ENCODE measurements at places on chromosomes 7 and 10. TPM values are rescaled to one million over a fixed set of nuclear protein-coding genes. Genes with fewer than 3 reads are reported as not detected.

GRCh38 chr7:11615174-11615573, 216.8 kb downstream of the THSD7A start:
- no peak overlapping the region for H3K27ac ChIP-seq
- H3K4me3 ChIP-seq, result no peak overlapping the region
- no peaks in the 10 kb centered on the region for H3K4me1 ChIP-seq
- no peak for DNase-seq

GRCh38 chr10:77664696-77665095, 27.1 kb upstream of the KCNMA1 start:
- H3K27ac ChIP-seq, result no peak overlapping the region
- H3K36me3 ChIP-seq, result no peaks in the 10 kb centered on the region
- DNase-seq, result no peak
- H3K27me3 ChIP-seq, result peaks cover 26% of the 10 kb centered on the region
- peaks cover 6% of the 10 kb centered on the region for H3K4me1 ChIP-seq

TNKS2 gene
- 61.5 TPM for total RNA-seq

CDK13 gene
- 109 TPM for total RNA-seq

GRCh38 chr10:119608316-119609155, 11.8 kb upstream of the TIAL1 start:
- DNase-seq, result no peak
- H3K4me1 ChIP-seq, result no peaks in the 10 kb centered on the region
- no peaks in the 10 kb centered on the region for H3K27me3 ChIP-seq
- no peaks in the 10 kb centered on the region for H3K36me3 ChIP-seq

- H3K4me3 ChIP-seq, result no peak overlapping the region
- peaks cover 7% of the 10 kb centered on the region for H3K4me1 ChIP-seq
- DNase-seq, result no peak
- no peaks in the 10 kb centered on the region for H3K36me3 ChIP-seq
Observed at GRCh38 chr7:111529507-111530355, 32.6 kb downstream of the IMMP2L start.

HIPK2 gene
- 13.3 TPM for total RNA-seq

- no peaks in the 10 kb centered on the region for H3K27me3 ChIP-seq
- no peak overlapping the region for H3K27ac ChIP-seq
- no peaks in the 10 kb centered on the region for H3K36me3 ChIP-seq
- H3K4me1 ChIP-seq, result no peaks in the 10 kb centered on the region
Observed at GRCh38 chr10:104521901-104522694, 119.0 kb upstream of the SORCS3 start.

DNA sequence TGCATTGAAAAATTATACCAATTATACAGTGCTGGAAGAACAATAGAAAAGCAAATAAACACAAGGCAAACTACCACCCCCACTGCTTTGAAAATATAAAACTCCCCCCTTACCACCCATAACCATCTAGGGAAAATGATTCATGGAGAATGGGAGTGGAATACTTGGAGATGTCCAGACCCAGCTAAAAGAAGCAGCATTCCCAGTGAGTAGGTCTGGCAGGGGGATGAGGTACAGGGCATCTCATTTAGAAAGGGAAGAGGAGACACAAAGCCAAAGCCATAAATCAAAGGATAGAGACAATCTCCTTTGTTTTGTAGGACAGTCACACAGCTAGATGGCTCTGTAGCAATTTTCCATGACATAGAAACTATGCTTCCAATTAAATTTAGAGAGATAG, 36.0 kb upstream of the DGKI start:
- peaks cover 73% of the 10 kb centered on the region for H3K36me3 ChIP-seq
- H3K4me3 ChIP-seq, result peak overlapping the region; percentile 29

GRCh38 chr10:5484205-5484604, 15.2 kb downstream of the CALML5 start:
- H3K4me3 ChIP-seq, result no peak overlapping the region
- peak; percentile 92 for DNase-seq
- no peak overlapping the region for H3K27ac ChIP-seq
- no peaks in the 10 kb centered on the region for H3K36me3 ChIP-seq
- H3K4me1 ChIP-seq, result no peaks in the 10 kb centered on the region
- no peaks in the 10 kb centered on the region for H3K27me3 ChIP-seq

GTF2I gene
- 153 TPM for total RNA-seq

DNA sequence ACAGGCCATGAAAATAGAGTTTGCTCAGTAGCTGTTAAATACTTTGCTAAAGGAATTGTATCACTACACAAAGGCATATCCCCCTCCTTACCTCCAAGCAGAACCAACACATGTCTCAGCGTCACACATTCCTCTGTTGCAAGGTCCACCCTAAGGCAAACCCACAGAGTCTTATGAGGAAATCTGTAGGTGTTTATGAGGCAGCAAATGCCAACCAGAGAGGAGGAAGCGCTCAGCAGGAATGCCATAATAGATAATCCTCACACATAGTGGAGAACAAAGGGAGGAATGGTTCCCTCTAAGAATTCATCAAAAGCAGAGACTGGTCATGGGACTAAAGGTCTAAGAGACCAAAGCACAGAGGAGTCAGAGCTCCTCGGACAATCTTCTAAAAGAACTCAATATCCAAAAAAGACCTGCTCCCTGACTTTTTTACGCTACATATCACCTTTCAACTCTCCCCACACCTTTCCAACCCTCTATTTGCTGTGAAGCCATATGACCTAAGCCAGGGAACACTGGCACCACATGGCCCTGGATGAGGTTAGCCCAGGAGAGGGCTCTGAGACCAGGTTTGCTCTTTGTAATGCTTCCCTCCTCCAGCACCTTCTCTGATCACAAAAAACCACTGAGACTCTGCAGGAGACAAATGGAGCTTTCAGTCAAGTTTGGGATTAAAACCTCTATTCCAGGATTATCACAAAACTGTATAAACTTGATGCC, 7.3 kb downstream of the SLC25A13 start:
- DNase-seq, result no peak
- H3K4me1 ChIP-seq, result no peaks in the 10 kb centered on the region
- H3K4me3 ChIP-seq, result no peak overlapping the region

- H3K27me3 ChIP-seq, result no peaks in the 10 kb centered on the region
- no peaks in the 10 kb centered on the region for H3K4me1 ChIP-seq
- DNase-seq, result no peak
- H3K27ac ChIP-seq, result no peak overlapping the region
Observed at GRCh38 chr7:36338256-36338655, 51.4 kb upstream of the ANLN start.

GRCh38 chr7:101557421-101557820, 71.7 kb downstream of the MYL10 start:
- H3K27me3 ChIP-seq, result peaks cover 15% of the 10 kb centered on the region
- no peak for DNase-seq
- no peak overlapping the region for H3K27ac ChIP-seq
- no peaks in the 10 kb centered on the region for H3K36me3 ChIP-seq
- H3K4me3 ChIP-seq, result no peak overlapping the region
- no peaks in the 10 kb centered on the region for H3K4me1 ChIP-seq

COL13A1 gene
- 1.8 TPM for total RNA-seq

- no peak overlapping the region for H3K27ac ChIP-seq
- no peak for DNase-seq
- H3K4me3 ChIP-seq, result no peak overlapping the region
- H3K27me3 ChIP-seq, result peaks cover 24% of the 10 kb centered on the region
- H3K36me3 ChIP-seq, result no peaks in the 10 kb centered on the region
Observed at GRCh38 chr10:49656845-49657493, 22.5 kb upstream of the C10orf53 start.

GRCh38 chr10:119393845-119394244, 148.7 kb downstream of the RGS10 start:
- DNase-seq, result no peak
- no peak overlapping the region for H3K4me3 ChIP-seq
- no peak overlapping the region for H3K27ac ChIP-seq
- H3K4me1 ChIP-seq, result peaks cover 8% of the 10 kb centered on the region
- H3K27me3 ChIP-seq, result no peaks in the 10 kb centered on the region
- H3K36me3 ChIP-seq, result no peaks in the 10 kb centered on the region

- peaks cover 3% of the 10 kb centered on the region for H3K36me3 ChIP-seq
- H3K4me1 ChIP-seq, result peaks cover 11% of the 10 kb centered on the region
- DNase-seq, result peak; percentile 93
- no peaks in the 10 kb centered on the region for H3K27me3 ChIP-seq
- H3K27ac ChIP-seq, result no peak overlapping the region
Observed at GRCh38 chr7:1101563-1102431, 13.9 kb downstream of the GPER1 start.

DNA sequence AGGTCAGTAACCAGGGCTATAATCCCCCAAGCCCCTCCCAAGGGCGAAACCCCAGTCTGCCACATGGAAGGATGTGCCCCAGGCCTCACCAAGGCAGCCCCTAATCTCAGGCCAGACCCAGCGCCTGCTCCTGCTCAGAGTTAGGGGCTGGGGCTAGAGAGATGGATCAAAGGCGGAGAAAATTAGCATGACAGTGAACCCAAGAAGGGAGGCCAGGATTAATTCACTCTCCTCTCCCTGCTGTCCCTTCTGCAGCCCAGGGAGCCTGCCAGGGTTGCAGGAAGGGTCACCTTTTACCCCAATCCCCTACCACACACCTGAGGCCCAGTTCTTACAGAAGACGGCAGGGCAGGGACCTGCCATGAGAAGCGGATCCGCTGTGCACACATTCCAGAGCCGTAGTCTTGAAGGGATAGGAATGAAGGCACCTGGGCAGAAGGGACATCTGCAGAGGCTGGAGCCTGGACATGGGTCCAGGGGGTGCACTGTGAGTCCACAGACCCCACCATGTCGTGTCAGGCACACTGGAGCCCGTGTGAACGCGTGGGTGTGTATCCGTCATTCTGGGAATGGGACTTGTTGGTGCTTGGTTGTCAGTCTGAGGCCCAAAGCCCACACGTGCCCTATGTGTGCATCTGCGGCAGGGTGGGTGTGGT, 11.9 kb upstream of the ZMIZ1 start:
- no peak overlapping the region for H3K4me3 ChIP-seq
- peaks cover 8% of the 10 kb centered on the region for H3K27me3 ChIP-seq
- no peaks in the 10 kb centered on the region for H3K36me3 ChIP-seq
- H3K27ac ChIP-seq, result no peak overlapping the region

DNA sequence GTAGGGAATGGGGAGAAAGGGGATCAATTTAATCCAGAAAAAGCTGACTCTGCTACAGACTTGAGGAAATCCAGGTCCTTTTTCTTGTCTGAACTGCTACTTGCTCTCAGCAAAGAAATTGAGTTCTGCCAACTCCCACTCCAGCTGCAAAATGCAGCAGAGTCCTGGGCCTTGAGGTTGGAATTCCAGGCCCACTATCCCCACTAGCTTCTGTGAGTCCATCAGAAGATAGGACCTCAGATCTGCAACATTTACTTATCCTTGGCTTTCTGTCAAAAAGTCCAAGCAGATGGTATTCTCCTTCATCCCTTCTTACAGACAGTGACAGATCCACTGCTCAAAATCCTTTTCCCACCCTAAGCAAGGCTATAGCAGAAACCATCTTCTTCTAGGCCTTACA, 219.2 kb downstream of the ARHGAP12 start:
- peaks cover 21% of the 10 kb centered on the region for H3K4me1 ChIP-seq
- no peaks in the 10 kb centered on the region for H3K36me3 ChIP-seq
- no peak overlapping the region for H3K4me3 ChIP-seq
- no peak for DNase-seq

GRCh38 chr7:40944981-40945585, 757.8 kb downstream of the INHBA start:
- no peaks in the 10 kb centered on the region for H3K36me3 ChIP-seq
- H3K4me1 ChIP-seq, result no peaks in the 10 kb centered on the region
- H3K4me3 ChIP-seq, result no peak overlapping the region
- H3K27ac ChIP-seq, result no peak overlapping the region

NKX2-3 gene
- total RNA-seq, result not detected

- H3K4me3 ChIP-seq, result no peak overlapping the region
- DNase-seq, result no peak
- peaks cover 3% of the 10 kb centered on the region for H3K4me1 ChIP-seq
- H3K27me3 ChIP-seq, result no peaks in the 10 kb centered on the region
Observed at GRCh38 chr7:431658-432111, 88.0 kb downstream of the PDGFA start.

DNA sequence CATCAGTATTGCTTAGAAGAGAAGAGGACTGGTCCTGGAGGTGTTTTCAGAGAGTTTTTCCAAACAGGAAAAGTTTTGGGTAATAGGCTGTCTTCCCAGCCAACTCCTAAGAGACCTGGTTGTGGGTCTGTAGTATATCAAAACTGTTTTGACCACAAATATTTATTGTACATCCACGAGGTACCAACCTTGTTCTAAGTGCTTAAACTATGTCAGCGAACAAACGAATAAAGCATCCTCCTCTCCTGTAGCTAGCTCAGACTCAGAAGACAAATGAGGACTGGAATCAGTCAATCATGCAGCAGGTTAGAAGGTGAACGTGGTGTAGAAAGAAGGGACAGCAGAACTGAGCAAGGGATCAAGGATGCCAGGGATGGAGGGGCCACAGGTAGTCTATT, 61.6 kb upstream of the MKI67 start:
- no peaks in the 10 kb centered on the region for H3K36me3 ChIP-seq
- no peaks in the 10 kb centered on the region for H3K27me3 ChIP-seq
- DNase-seq, result no peak
- no peaks in the 10 kb centered on the region for H3K4me1 ChIP-seq
- no peak overlapping the region for H3K27ac ChIP-seq
- no peak overlapping the region for H3K4me3 ChIP-seq

- H3K27ac ChIP-seq, result no peak overlapping the region
- DNase-seq, result no peak
- H3K4me3 ChIP-seq, result no peak overlapping the region
- no peaks in the 10 kb centered on the region for H3K36me3 ChIP-seq
Observed at GRCh38 chr7:71173955-71174354, 42.0 kb downstream of the GALNT17 start.

GRCh38 chr7:96527133-96527827, 182.4 kb downstream of the SEM1 start:
- H3K27me3 ChIP-seq, result no peaks in the 10 kb centered on the region
- H3K36me3 ChIP-seq, result no peaks in the 10 kb centered on the region

GRCh38 chr10:129850316-129850715, 113.8 kb downstream of the EBF3 start:
- no peak overlapping the region for H3K27ac ChIP-seq
- DNase-seq, result no peak
- H3K27me3 ChIP-seq, result no peaks in the 10 kb centered on the region
- no peak overlapping the region for H3K4me3 ChIP-seq

- peaks cover 44% of the 10 kb centered on the region for H3K27me3 ChIP-seq
- no peaks in the 10 kb centered on the region for H3K36me3 ChIP-seq
- H3K27ac ChIP-seq, result no peak overlapping the region
- H3K4me3 ChIP-seq, result peak overlapping the region; percentile 67
Observed at GRCh38 chr7:85184599-85185423, 2.0 kb downstream of the SEMA3D start.

DNA sequence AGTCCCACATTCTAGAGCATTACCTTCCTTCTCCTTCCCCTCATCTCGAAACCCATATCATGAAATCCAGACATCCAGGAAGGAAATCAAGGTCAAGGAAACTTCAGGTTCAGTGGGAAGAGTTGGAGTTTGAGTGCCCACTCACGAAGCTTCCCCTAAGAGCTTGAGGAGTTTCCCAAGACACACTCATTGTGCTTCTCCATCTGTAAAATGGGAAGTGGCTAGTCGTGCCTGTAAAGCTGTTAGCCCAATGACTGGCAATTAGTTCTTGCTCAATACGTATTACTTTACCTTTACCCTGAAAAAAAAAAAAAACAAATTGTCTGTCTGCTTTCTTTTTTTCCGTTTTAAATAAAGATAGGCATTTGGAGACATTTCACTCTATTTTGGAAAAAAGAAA, 42.3 kb downstream of the GPAM start:
- DNase-seq, result no peak
- no peaks in the 10 kb centered on the region for H3K36me3 ChIP-seq
- H3K27me3 ChIP-seq, result no peaks in the 10 kb centered on the region
- H3K4me1 ChIP-seq, result no peaks in the 10 kb centered on the region
- H3K4me3 ChIP-seq, result no peak overlapping the region

Measured in osteoblast (primary cell).